ENCODE measurements at places on chromosomes 13 and 19.
A peak's percentile ranks its signal among the peaks of the same experiment; 100 is the strongest.

- no peak for DNase-seq
These were observed at the start of gene TOMM40 for GRCh38 chr19:44891016-44891882. TOMM40 (plus strand) TSS chr19:44891254; CDS start chr19:44891416, 162 bp downstream.

DNA sequence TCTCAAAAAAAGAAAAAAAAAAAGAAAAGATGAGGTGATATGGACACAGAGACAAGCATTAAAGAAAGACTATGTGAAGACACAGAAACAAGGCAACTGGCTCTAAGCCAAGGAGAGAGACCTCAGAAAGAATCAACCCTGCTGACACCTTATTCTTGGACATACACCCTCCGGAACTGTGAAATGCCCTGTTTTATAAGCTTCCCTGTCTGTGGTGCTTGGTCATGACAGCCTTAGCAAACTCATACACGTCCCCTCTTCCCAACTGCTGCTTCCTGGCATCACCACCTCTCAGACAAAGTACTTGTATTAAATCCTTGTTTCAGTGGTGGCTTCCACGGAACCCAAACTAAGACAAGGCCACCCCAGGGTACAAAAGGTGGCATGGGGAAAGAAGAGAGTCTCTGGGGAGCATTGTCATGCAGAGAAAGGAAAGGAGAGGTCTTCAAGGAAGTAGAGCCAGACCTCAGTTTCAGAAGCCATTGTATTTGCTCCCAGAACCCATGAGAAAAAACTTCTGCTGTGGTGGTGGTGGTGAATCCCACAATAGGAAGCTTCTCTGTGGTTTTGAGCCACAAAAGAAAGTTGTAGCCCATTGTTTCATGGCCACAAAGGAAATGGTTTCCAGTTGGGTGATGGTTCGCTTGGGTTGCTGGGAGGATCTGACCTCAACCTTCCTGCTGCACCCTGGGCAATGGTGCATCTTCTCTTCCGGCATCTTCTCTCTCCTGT is 16.3 kb upstream of the TSPAN16 start:
- no peak for DNase-seq

- no peak for DNase-seq
These were observed 103.9 kb upstream of the CACNA1A start for GRCh38 chr19:13610039-13610691.

GRCh38 chr19:49468746-49469447 is 5.1 kb upstream of the FLT3LG start:
- peak; percentile 66 for DNase-seq

GRCh38 chr13:22648320-22648801 is 532.4 kb upstream of the SGCG start:
- DNase-seq: no peak

DNA sequence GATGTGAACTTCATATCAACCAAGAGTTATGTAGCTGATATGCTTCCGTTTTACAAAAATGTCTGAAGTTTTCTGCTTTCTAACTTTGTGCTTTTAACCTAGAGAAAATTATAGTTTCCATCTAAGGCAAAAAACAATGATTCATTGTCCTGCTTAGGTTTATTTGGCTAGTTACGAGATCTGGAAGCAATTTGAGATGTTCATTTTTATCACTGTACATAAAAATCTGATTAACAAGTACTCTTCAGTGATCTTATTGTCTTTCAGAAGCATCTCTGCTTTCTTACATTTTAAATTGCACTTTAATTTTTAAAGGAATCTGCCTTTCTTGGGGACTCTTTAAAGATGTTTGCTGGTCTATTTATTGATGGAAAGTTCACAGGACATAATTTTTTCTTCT is 188.1 kb downstream of the RFC3 start:
- no peak for DNase-seq

DNA sequence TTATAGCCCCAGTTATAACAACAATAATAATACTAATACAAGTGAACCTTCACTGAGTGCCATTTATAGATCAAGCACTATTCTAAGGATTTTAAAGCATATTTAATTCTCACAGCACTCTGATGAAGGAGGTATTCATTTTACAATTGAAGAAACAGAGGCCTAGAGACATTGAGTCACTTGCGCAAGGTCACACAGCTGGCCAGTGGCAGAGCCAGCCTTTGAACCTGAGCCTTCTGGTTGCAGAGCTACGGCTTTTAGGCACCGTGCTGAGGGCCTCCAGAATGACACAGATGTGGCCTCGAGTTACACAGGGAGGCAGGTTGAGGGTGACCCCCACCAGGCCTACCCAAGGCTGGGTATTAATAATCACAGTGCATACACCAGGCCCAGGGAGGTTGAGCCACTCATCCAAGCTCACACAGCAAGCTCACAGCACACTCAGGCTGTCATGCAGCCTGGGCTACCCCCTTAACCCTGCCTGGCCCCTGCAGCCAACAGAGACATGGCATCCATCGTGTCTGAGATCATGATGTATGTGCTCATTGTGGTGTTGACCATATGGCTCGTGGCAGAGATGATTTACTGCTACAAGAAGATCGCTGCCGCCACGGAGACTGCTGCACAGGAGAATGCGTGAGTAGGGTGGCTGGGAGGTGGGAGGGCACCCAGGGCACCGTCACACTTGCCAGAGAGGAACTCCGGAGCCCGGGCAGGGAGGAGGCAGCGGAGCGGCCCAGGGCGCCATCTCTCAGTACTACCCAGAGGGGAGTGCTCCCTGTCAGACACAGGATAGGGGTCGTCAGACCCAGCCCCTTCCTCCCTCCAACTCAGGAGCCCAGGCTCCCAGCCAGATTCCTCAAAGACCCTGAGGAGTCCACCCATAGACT is 2.7 kb upstream of the HPN start:
- no peak for DNase-seq

- DNase-seq: no peak
These were observed 61.2 kb downstream of the PEPD start for GRCh38 chr19:33460221-33460908.

DNA sequence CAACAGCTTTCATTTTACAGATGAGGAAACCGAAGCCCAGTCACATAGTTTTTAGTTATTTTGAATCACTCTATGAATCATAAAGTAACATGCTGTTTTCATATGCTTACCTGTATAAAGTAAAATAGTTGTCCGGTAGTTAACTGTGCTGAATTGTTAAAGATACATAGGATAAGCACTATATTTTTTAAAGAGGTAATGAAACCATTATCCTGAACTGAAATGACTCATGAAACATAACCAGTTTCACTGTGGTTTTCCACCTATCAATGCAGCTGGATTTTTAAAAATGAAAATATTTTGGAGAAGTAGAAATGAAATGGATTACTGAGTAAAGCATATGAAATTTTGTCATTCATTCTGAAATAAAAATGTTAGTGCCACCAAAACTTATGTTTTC is 655.0 kb downstream of the OLFM4 start:
- no peak for DNase-seq

GRCh38 chr19:29845574-29846176 is 33.9 kb downstream of the CCNE1 start:
- DNase-seq: peak; percentile 38

- DNase-seq: no peak
These were observed 85.3 kb downstream of the COG6 start for GRCh38 chr13:39740761-39741160.

Data from choroid plexus epithelial cell (primary cell).